Activated B cell treated with CpG ODN at 0.5 μM for 24 hours (primary cell): ENCODE measurements at places on chromosomes 1 and 21. TPM values are rescaled to one million over a fixed set of nuclear protein-coding genes. Genes with fewer than 3 reads are reported as not detected.

DNA sequence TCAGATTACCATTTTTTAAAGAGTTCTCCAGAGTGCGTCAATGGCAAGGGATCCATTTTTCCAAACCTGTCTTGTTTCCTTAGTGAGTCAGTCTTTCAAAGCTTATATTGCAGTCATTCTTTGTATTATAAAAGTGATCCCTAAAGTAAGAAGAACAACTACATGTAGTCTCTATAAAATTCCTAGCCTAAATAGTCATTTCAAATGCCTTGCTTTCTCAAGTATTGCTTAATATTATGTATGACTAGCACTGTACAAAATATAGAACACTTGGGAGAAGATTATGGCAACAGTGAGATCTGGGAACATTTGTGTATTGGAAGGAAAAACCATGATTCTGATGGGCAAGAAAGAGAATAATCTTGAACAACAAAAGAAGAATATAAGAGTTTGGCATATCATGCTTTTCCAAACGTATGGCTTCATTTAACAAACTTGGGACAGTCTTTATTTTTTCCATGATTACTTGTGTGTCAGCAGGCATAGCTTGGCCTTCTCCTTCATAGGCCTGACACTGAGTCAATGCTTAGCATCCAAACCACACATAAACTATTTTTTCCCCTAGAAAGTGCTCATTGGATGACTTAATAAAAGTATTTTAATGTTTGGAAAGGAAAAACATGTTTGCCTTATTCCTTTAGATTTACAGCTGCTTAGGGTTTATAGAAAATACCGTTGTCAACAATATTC lies 547.4 kb downstream of the LTN1 start:
- DNase-seq, result no peak
- no peaks in the 10 kb centered on the region for H3K36me3 ChIP-seq
- H3K27ac ChIP-seq, result no peak overlapping the region
- no peak overlapping the region for H3K4me3 ChIP-seq

The PCP4L1 gene
- not detected in 2 replicates for total RNA-seq

DNA sequence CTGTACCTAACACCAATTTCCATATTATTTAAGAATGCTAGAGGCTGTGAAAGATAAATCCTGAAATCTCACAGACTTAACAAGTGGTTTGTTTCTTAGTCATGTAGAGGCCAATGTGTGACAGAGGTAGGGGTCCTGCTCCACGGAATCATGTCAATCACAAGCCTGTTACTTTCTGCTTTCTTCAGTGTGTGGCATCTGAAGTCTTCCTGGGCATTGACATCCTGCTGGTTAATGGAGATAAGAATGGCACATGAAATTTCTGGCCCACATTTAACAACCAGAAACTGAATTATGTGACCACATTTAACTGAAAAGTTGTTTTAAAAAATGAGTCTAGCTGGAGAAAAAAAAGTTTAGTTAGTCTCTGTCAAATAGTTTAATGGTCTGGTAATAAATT lies 68.3 kb upstream of the PLA2G4A start:
- H3K4me1 ChIP-seq, result no peaks in the 10 kb centered on the region
- no peaks in the 10 kb centered on the region for H3K27me3 ChIP-seq

The RIMS3 gene
- total RNA-seq, result 5.5 and 6.2 TPM in 2 replicates

- peaks cover 39% of the 10 kb centered on the region for H3K27me3 ChIP-seq
- peaks cover 5% of the 10 kb centered on the region for H3K36me3 ChIP-seq
- H3K4me1 ChIP-seq, result peaks cover 29% of the 10 kb centered on the region
- peak; percentile 44 for DNase-seq
These were observed 2.0 kb upstream of the ATF3 start for GRCh38 chr1:212606395-212607205.

- DNase-seq, result no peak
- H3K4me3 ChIP-seq, result no peak overlapping the region
- H3K27me3 ChIP-seq, result peaks cover 4% of the 10 kb centered on the region
- no peak overlapping the region for H3K27ac ChIP-seq
- H3K4me1 ChIP-seq, result no peaks in the 10 kb centered on the region
- H3K36me3 ChIP-seq, result no peaks in the 10 kb centered on the region
These were observed 35.4 kb upstream of the LRRC8B start for GRCh38 chr1:89489047-89489729.
